ENCODE measurements at places on chromosomes 2 and 18. TPM values are rescaled to one million over a fixed set of nuclear protein-coding genes. Genes with fewer than 3 reads are reported as not detected.

XDH gene
- 1.3 TPM for total RNA-seq

GRCh38 chr18:52334896-52335295 is 5.1 kb upstream of the DCC start:
- DNase-seq = no peak

KIF3C gene
- total RNA-seq = 210 TPM

METTL21A gene
- total RNA-seq = 19.3 TPM

GRCh38 chr2:11082880-11083279 is 72.4 kb upstream of the SLC66A3 start:
- no peak for DNase-seq

TCF7L1 gene
- total RNA-seq = 6.6 TPM

DOCK10 gene
- 1.1 TPM for total RNA-seq

DNA sequence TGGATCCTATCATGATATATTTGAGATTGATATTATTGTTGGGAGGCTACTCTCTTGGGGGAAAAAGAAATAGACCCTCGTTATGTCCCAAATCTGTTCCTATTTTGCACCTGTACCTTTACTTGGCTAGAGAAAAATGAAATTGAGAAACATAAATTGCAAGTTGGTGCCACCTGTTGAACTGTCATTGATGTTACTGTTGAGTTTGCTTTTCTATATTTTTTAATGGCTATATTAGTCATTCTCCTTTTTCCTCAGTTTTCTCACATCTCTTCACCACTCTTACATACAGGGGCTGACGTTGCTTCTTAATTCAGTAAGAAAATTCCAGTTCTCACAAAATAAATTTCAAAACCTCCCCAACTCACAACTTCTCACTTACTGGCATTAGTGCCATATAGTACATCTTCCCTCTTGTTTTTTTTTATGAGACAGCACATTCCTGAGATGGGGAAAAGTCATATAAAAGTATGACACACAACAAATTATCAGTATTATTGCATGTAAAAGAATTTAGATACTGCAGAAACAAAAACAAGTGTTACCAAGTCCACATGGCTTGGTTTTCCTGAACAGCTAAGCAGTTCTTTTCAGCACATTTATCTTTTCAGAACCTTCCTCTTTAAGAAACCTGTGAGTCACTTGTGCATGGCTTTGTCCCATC is 348.3 kb upstream of the DSEL start:
- DNase-seq = no peak

GRCh38 chr2:77566582-77566981 is 44.4 kb upstream of the LRRTM4 start:
- no peak for DNase-seq

GRCh38 chr2:222302178-222303018 is 3.6 kb upstream of the PAX3 start:
- DNase-seq = no peak

DNA sequence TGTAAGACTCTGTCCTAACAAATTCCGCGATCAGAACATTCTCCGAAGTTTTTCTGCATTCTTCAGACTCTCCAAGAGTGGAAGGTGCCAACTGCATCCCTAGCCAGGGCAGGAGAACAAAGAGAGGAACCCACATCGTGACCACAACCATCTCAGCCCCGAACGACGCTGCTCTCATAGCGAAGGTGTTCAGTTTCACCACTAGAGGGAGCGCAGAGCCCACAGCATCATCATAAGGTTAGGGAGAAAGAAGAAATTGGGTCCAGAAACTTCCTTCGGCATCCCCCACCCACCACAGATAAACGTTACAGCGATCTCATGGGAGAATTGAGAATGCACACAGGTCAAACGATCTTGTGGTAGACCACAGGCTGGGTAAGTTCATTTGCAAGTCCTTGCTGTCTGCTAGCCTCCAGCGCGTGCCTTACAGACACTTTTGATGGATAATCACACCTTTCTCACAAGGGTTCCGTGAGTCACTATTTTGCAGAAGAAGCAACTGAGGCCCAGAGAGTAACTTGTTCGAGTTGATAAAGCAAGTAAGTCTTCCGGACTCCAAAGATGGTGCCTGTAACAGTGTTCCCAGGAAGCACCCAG is 53.7 kb upstream of the ARL4C start:
- DNase-seq = peak; percentile 68

DNA sequence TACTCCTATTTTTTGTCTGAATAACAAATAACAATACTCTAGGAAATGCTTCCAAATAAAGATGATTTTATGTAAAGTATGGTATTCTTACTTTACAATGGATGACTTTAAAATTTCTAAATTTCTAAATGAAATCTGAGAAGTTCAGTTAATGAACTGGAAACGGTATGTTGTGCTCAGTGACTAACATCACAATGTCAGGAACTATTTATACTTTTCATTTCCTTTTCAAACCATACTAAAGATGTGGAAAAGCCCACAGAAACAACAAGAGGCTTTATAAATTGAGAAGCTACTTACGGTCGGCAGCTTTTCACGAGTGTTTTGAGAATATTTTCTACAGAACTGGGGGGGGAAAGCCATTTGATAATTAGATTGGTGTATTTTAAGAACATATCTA is 31.1 kb downstream of the PSME4 start:
- DNase-seq = no peak

DNA sequence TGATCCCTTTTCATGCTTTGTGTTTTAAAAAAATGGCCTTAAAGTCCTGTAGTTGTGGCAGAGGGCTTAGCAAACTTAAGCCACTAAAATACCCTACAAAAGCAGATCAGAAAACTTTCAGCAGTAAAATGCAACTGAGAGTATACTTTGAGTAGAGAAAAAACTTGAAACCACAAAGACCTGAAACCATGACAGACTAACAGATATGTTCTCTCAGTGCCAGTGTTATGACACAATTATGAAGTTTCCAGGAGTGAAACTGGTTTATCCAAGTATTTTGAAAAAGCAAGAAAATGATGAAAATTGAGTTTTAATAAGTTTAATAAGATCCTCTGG is 74.5 kb downstream of the SPRED2 start:
- no peak for DNase-seq

TUBA3D gene
- not detected for total RNA-seq

- no peak for DNase-seq
Observed at GRCh38 chr2:134261398-134262131, 7.7 kb downstream of the MGAT5 start.

- DNase-seq = no peak
Observed at GRCh38 chr2:15934291-15934945, 5.9 kb upstream of the MYCN start.

- DNase-seq = no peak
Observed at GRCh38 chr2:150097901-150098531, 389.5 kb downstream of the RND3 start.

MAL gene
- total RNA-seq = 9.0 TPM
